ENCODE measurements at places on chromosomes 7 and 10.
A peak's percentile ranks its signal among the peaks of the same experiment; 100 is the strongest.

DNA sequence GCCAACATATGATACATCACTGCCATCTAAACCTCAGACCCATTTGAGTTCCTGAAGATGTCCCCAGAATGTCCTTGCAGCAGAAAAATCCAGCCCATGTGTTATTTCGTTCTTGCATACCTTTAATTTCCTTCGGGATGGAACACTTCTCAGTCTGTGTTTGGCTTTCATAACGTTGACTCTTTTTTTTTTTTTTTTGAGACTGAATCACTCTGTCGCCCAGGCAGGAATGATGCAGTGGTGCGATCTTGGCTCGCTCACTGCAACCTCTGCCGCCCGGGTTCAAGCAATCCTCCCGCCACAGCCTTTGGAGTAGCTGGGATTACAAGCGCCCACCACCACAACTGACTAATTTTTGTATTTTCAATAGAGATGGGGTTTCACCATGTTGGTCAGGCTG, 148.8 kb upstream of the TNRC18 start:
- no peak for DNase-seq

- DNase-seq: no peak
These were observed 2.7 kb upstream of the CYP3A7 start for GRCh38 chr7:99737726-99738125.

DNA sequence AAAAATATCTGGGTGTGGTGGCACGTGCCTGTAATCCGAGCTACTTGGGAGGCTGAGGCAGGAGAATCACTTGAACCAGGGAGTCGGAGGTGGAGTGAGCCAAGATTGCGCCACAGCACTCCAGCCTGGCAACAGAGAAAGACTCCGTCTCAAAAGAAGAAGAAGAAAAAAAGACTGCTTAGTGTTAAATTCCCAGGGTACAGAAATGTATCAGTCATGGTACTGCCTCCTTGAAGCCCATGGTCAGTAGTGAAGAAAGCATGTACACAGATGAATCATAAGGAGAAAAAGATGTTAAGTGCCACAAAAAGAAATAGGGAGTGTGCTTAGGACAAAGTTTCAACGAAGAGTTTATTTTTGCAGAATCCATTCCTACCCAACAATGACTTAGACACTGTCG, 62.5 kb upstream of the KMT2E start:
- no peak for DNase-seq

DNA sequence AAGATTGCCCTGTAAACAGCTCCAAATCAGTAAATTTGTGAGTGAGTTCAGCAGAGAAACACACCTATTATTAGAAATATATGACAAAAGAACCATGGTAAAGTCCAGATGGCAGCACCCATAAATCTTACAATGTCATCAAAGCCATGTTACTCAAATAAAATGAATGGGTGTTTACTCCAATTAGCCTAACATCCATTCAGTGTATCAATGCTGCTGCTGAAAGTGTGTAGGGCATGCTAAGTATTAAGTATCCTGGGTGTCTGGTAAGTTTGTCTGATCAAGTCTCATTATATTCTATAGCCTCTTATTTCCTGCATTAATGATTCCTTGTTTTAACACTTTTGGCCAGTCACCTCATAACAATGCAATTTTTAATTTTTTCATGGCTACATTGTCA, 185.5 kb upstream of the STEAP4 start:
- no peak for DNase-seq

GRCh38 chr10:122057841-122058413, 69.0 kb downstream of the TACC2 start:
- no peak for DNase-seq

GRCh38 chr10:78936412-78937342, 132.1 kb upstream of the ZMIZ1 start:
- DNase-seq: no peak

GRCh38 chr10:75688506-75689300, 257.3 kb downstream of the LRMDA start:
- no peak for DNase-seq

GRCh38 chr10:29252811-29253689, 35.8 kb upstream of the LYZL1 start:
- DNase-seq: no peak

GRCh38 chr7:100432053-100432452, 2.4 kb downstream of the MEPCE start:
- DNase-seq: no peak

DNA sequence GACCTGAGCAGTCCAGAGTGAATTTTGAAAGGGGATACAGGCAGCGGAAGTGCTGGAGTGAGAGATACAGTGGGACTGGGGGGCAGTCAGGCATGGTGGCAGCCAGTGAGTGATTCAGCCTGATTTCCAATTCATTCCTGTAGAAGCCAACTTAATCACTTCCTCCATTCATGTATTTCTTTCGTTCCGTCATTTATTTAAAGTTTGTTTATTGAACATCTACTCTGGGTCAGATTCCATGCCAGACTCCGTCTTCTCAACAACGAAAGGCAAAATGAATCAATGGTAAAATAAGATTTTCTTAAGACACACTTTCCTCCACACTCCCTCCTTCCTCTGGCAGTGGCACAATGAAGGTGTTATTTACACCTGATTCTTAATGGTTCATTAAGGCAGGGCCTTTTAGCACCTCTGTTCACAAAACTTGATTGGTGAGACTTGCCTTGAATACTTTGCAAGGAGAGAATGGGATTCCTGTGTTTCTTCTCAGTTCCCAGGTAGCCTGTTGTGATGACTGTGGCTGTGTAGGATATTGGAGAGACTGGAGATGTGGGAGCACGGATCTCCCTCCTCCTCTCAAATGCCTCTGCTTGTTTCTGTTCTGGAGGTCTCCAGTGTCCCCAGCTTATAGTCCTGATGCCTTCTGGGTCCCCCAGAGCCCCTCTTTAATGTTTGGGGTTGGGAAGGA, 27.9 kb downstream of the ADCYAP1R1 start:
- DNase-seq: no peak

DNA sequence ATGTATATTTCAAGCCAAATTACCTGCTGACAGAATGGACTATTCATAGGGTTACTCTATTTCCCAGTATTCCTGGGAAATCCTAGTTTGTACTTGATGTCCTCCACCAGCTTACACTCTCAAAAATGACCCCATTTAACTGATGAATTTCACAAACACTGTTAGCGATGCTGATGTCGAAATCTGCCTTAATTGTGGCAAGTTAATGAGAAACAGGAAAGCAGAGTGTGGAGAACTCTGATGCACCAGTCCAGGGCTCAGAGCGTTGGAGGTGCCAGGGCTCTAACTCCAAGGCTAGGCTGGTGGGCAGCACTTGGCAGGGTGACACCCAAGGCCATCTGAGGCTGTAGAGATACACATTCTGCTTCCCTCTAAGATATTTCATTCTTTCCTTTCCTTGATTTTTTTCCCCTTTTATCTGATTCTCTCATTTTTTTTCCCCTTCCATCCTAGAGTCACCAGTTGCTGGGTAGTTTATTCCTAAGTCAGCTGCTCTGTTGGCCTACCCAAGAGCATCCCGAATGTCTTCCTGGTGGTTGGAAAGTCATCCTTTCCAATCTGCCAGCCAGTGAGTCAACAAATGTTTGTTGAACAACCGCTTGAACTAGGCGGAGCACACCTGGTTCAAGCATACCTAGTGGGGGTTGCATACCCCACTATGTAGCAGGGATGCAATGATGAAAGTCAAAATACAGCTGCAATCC, 525.0 kb upstream of the NRP1 start:
- no peak for DNase-seq

DNA sequence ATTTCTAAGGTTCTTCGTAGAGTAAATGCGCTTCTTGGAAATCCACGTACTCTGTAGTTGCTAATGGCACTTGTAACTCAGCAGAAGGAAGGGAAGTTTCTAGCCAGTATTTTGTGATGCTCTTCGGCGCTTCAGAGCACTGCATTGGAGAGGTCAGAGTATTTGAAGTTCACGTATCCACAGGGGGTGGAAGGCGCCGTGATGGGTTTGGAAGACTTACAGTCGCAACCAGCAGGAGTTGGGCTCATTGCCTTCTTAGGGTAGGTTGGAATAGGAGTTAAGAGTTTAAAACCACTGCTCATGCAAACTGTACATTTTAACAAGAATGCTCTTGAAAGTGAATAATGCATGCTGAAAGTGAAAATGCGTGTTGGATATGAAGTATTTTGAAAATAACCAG, 49.1 kb downstream of the SHH start:
- DNase-seq: no peak

DNA sequence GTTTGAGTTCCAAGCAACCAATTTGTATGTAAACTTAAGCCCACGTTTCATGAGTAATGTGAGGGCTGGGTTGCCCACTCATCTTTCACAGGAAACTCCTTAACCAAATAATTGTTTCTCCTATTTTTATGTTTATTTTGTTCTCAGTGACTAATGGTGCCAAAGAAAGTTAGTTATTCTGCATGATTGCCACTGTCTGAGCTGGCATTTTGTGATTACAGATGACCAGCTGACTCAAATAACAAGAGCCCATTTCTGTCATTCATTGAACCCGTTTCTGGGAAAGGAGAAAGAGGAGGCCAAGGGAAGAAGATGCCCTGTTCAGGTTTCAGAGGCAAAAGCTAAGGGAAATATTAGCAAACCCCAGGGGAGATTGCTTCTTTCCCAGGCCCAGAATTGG, 186.9 kb upstream of the MYO3A start:
- no peak for DNase-seq

DNA sequence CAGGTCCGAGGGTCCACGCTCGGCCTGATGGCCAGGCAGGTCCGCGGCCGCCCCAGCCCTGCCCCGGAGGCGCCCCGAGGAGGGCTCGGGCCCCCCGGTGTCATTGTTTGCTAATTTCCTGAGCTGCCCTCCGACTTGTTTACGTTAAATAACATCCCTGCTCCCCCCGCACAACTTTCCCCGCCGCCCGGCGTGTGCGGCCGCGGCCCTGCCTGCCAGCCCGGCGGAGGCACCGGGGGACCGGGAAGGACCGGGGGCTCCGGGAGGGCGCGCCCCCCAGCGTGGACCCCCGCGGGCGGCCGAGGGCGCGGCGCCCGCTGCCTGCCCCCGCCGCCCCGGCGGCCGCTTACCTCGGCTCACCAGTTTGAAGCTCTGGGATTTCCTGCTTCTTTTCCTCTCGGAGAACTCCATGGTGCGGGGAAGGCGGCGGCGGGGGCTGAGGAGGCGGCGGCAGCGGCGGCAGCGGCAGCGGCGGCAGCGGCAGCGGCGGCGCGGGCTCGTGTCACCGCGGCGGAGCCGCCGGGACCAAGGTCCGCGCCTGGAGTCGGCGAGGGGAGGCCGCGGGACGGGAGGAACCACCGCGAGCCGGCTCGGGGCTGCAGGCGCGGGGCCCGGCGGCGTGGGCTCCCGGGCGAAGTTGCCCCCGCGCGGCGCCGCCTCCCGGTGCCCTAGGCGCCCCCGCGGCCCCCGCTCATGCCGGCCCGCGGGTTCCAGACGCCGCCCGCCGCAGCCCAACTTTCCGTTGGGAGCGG, 515 bp downstream of the BEND7 start:
- DNase-seq: no peak

DNA sequence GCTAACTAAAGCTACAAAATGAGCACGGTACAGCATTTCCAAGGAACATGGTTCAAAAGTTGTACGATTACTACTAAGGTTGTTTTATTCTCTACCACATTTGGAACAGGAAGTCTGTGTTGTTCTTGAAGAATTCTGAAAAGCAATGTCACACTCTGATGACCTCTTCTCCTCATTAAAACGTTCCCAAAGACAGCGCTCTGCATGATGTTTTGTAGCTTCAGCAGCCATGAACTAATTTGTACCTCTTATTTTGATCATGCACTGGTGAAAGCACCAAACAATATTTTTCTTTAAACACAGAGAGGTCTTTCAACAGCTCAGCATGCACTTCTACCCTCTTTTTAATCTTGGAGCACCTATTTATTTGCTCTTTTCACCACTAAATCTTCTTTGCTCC, 75.0 kb upstream of the TES start:
- no peak for DNase-seq

- no peak for DNase-seq
These were observed 112.1 kb downstream of the FAM53B start for GRCh38 chr10:124632064-124632531.

- DNase-seq: no peak
These were observed 5.0 kb upstream of the TBXAS1 start for GRCh38 chr7:139823959-139824521.

DNA sequence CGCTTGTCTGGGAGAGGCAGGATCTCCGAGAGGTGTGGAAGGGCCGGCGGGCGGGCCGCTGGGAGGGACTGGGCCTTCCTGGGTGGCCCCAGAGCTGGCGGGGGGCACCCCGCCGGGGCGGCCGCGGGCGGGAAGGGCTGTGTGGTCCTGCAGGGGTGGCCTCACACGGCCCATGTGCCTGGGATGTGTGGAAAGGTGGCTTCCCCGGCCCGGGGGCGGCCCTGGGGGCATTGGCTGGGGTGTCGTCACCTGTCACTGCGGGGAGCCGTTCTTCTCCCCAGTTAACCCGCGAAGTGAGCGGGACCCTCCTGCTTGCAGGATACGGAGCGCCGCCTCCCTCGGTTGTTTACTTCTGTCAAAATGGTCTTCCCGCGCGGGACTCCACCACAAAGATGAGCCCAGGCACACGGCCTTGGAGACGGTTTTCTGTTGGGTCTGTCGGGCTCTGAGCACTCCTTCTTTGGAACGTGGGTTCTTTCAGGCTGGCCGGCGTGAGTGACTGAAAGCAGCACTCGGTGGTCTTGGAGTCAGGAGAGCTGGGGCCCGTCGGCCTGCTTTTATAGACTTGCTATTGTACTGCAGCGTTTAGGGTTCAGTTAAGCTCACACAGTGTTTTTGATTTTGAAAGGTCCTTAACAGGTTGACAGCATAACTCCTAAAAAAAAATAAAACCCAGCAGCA, 700 bp downstream of the SMC3 start:
- DNase-seq: peak; percentile 28

- DNase-seq: no peak
These were observed 33.6 kb upstream of the XRCC2 start for GRCh38 chr7:152709287-152710152.

GRCh38 chr7:95897557-95898251, 125.3 kb downstream of the DYNC1I1 start:
- no peak for DNase-seq

- DNase-seq: no peak
These were observed 312.8 kb upstream of the ZMIZ1 start for GRCh38 chr10:78755877-78756455.

DNA sequence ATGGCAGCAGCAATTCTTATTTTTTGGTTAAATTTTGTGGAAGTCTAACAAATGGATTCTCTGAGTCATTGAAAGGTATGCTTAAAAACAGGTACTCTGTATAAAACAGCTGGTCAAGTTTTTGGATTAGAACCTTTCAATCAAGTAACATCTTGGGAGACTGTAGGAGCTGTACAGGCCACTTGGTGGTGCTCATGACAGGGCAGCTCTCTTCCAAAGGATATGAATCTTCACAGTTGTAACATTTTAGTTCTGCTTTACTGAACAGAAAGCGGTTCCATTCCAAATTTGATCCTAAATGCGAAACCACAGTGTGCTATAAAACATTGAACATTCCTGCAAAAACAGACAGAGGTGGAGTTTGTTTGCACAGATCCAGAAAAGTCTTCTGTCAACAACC, 44.5 kb upstream of the AGR3 start:
- no peak for DNase-seq

- DNase-seq: no peak
These were observed 50.4 kb upstream of the DDC start for GRCh38 chr7:50615519-50616080.

- no peak for DNase-seq
These were observed 20.3 kb downstream of the MRPS24 start for GRCh38 chr7:43849047-43849446.
